ENCODE measurements at places on chromosomes 5 and 9.

DNA sequence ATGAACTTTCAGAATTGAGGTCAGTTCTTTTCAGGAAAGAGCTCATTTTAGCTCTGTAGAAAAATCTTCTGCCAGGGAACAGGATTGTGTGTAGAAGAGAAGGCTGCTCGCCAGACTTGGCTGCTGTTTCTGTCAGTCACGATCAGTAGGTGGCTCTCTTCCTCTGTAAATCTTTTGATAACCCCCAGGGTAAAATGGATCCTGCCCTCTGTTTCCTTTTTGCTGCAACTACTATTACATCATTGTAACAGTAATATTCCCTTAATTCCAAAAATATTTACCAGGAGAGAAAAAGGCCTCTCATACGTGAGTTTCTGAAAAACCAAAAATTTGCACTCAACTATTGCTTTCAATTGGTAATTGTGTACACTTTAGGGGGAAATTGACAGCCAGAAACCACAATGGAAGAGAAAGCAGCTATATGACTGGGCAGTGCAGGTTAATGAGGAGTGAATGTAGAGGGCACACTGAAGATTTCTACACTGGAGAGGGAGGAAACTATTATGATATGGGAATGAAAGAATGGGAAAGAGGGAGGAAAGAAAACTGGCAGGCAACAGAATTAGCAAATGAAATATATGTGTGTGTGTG is 12.3 kb downstream of the IFNA21 start:
- no peak for DNase-seq

DNA sequence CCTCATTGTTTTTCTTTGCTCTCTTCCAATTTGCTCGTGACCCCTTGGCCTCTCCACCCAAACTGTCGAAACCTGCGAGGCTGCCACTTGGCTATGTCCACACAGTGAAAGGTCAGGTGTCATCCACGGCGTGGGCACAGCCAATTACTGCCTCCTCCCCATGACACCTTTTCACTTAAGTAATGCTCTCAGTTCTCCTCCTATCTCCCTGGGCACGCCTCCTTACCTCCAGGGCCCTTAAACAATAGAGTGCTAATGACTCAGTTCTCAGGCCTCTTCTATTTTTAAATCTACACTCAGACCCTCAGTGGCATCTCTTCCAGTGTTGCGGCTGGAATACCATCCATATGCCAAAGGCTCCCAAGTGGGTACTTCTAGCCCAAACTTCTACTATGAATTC is 256.8 kb downstream of the ROR2 start:
- DNase-seq, result no peak

DNA sequence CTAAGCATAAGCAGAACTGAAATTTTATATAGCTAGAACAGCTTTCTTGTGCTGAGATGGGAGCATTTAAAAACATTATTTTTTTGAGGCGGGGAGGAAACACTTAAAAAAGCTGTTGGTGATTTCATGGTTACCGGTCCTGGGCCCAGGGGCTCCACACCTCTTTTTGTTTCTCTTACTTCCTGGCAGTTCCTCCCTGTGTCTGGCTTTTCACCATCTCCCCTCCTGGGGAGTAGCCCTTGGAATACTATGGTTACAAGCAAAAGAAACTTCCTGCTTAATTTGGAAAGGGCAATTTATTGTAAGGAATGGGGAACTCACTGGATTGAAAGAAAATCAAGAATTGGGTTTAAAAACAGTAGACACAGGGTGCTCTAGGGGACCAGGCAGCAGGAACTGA is 105.1 kb downstream of the SLC24A2 start:
- no peak for DNase-seq

DNA sequence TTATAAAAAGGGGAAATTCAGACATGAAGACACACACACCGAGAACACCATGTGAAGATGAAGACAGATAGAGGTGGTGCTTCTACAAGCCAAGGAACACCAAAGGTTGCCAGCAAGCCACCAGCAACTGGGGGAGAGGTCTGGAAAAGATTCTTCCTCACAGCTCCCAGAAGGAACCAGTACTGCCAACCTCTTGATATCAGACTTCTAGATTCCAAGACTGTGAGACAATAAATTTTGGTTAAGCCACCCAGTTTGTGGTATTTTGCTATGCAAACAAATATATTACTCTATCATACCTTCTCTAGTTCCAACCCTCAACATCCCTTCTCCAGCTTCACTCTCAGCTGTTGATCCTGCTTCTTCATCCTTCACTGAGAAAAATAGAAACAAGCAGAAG is 451.1 kb downstream of the EBF1 start:
- no peak for DNase-seq

DNA sequence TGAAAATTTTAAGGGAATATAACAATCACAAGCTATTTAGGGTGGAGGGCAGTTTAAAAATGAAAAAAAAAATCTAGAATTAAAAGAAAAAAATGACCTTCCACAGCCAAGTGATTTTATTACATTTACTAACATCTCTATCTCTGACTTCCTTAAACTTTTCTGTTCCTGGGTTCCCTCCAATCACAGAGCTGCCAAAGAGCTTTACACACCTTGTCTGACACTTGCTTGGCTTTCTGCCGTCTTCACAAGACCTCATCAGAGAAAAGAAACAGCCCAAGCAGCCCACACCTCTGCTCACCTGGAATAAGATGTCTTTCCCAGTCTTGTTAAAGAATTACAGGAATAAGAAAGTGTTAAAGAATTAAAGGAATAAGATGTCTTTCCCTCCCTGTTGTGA is 38.9 kb downstream of the PSMB7 start:
- no peak for DNase-seq

Measured in uterus (tissue), 4 donors.